ENCODE measurements at places on chromosomes 4 and X.

DNA sequence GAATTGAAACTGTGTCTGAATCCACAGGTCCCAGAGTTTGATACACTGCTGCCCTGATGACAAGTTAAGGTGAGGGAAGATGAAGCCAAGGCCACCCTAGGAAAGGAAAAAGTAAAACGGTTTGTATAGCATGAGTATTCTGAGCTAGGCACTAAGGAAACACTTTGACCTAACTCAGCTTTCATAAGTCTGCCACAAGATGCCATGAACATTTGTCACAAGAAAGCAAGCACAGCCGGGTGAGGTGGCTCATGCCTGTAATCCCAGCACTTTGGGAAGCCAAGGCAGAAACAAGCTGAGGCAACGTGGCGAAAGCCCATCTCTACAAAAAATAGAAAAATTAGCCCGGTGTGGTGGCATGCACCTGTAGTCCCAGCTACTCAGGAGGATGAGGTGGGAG is 34.2 kb downstream of the ELOVL6 start:
- DNase-seq, result no peak

DNA sequence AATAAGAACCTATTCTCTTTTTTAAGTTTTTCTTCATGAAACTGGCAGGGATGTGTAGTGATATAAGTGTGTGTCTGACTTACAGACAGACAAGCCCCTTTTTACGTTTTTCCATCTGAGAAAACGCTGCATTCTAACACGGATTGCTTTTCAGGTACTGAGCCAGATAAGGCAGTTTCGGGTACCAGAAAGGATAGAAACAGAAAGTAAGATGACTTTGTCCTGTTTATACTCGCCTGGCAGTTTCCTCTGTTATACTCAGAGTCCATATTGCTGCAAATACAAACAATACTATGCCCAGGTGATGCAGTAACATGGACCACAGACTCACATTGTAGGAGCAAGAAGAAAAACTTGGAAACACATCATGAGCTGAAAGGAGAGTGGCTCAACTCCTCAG is 2320.6 kb upstream of the AGA start:
- DNase-seq, result no peak

- DNase-seq, result peak; percentile 55
Measured at GRCh38 chr4:8039290-8039689, 99.6 kb upstream of the AFAP1 start.

GRCh38 chrX:29858714-29859113 is 356.6 kb upstream of the MAGEB2 start:
- DNase-seq, result no peak

- DNase-seq, result no peak
Measured at GRCh38 chr4:184288451-184289178, 70.9 kb upstream of the ENPP6 start.

DNA sequence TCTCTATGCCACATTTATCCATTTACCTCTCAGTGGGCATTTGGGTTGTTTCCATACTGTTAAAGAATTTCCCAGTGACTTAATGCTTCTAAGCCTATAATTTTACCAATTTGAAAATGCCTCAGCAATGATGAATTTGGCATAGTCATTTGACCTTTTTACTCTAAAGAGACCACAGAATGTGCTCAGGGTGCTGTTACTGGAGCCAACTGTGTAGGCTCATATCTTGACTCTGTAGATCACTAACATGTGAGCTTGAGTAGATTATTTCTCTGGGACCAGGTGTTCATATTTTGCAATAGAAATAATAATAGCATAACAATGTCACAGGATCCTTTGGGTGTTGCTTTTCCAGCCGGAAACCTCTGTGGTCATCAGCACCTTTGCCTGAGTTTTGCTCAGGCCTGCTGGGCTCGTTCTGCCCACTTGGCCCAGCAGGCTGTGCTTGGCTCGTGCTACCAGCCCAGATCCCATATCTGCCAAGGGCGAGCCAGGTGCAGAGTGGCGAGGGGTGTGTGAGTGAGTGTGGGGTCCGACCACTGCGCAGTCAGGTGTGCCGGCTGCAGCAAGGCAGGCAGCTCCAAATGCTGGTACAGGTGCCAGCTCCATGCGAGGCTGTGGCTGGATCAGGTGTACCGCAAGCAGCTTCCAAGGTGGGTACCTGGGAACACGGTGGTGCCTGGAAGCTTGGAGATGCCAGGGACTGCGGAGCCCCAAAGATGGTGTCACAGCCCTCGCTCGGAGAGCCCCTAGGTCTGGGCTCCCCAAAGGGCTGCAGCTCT is 70.6 kb upstream of the ANK2 start:
- DNase-seq, result no peak

DNA sequence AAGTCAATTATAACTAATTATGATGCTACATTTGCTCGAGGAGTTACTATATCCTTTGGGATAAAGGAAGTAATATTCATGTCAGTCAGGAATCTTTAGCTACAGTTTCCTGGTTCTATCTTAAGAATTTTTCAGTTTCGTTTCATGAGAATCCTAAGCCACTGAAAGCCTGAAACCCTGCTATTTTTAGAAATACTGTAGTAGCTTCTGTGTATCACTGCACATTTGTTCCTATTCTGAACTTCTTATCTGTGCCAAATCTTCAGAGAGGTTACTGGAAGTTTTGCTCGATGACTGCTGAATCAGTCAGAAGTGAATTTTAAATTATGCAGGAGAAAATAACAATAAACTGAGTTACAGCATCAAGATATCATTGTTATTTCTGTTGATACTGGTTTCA is 249.2 kb downstream of the TENM3 start:
- DNase-seq, result no peak

GRCh38 chrX:152735860-152736511 is 2.4 kb downstream of the MAGEA12 start:
- no peak for DNase-seq

DNA sequence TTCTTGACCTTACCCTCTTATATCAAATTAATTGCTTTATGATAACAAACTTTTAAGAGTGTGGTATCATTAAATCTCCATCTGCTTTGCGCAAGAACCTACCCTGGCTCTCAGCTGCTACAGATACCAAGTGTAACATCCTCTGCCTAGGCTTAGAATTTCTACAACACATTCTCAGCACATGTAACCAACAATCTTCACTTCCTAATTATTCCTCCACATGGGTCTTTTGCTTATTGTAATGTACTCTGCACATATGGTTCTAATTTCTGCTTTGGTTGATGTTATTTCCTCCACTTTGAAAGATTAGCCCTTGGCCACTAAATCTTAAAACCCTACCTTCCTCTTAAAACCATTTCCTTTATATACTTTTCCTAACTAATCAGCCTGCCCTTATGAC is 242.4 kb downstream of the ARHGAP24 start:
- no peak for DNase-seq

GRCh38 chrX:49704691-49705404 is 9.1 kb upstream of the PAGE1 start:
- DNase-seq, result no peak

- DNase-seq, result peak; percentile 1
Measured at GRCh38 chr4:40629401-40630334, at the start of gene RBM47. TSS of gene RBM47 (minus strand) at chr4:40629864. CDS start at chr4:40438893, 190,971 bp downstream.

DNA sequence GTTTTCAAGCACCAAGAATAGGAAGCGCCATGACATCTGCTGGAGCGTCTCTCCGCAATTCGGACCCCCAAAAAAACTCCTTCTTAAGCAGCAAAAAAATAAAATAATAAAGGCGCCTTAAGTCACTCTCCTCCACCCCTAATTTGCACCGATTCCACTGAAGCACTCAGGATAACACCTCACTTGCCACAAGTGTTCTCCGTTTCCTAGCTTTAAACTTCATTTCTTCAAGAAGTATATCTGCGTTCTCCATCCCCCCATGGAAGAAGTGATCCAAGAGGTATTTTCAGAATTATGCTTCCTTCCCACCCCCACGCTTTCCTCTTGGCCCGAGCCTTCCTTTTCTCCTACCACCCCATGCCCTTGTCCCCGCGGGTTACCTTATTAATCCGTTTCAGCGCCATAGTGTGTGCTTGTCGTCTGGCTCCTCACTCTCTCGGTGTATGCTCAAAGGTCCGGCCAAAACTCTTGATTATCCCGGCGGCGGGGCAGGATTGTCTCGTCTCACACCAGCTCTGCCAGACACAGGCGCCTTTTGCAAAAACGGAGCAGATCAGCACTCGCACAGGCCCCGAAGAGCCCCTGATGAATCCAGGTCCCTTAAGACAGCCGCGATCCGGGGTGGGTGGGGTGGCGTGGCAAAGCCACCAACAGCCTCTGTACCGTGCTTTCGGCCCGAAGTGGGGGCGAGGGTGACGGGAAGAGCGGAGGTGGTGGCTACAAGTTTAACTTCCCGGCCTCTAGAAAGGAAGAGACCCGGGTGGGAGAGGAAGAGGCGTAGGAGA is 1.1 kb downstream of the UBE2D3 start:
- DNase-seq, result no peak

DNA sequence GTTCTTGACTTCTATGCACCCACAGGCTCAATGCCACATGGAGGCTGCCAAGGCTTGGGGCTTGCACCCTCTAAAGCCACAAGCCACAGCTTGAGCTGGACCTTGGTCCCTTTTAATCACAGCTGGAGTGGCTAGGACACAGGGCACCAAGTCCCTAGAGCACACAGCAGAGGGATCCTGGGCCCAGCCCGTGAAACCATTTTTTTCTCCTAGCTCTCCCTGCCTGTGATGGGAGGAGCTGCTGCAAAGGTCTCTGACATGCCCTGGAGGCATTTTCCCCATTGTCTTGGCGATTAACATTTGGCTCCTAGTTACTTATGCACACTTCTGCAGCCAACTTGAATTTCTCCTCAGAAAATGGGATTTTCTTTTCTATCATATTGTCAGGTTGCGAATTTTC is 410.9 kb downstream of the GRID2 start:
- no peak for DNase-seq

GRCh38 chr4:70903291-70903603 is 1.1 kb downstream of the MOB1B start:
- no peak for DNase-seq

- no peak for DNase-seq
Measured at GRCh38 chr4:174215057-174215456, 68.4 kb downstream of the FBXO8 start.

Data from NCI-H2171 (cell line).